GOT3 (cell line): ENCODE measurements at places on chromosomes 7 and 10.

GRCh38 chr7:135480966-135481597 is 28.8 kb downstream of the CNOT4 start:
- DNase-seq = no peak

DNA sequence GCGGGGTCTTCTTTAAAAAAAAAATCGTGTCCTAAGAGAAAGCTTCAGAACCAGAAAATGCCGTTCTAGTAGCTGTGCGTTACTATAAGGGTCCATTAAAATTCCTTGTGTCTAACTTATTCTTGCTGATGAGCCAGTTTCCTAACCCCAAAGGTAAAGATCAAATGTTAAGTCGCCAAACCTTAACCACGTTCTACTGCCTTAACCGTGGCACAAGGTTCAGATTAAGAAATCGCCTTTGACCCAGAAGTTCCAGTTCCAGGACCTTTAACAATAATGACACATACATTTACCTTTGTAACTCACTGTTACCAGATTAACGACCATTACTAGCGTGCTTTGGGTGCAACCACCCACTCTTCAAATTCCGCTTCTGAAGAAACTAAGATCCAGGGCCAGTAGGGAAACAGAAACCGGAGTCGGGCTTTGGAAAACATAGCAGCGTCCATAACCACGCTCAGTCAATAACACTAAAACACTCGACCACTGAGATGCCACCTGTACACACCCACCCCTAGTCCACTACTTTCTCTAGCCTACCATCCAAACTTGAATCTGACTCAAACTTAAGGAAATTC is 620 bp downstream of the BET1 start:
- no peak for DNase-seq

- DNase-seq = no peak
Observed at GRCh38 chr10:129531969-129532660, 65.1 kb downstream of the MGMT start.

DNA sequence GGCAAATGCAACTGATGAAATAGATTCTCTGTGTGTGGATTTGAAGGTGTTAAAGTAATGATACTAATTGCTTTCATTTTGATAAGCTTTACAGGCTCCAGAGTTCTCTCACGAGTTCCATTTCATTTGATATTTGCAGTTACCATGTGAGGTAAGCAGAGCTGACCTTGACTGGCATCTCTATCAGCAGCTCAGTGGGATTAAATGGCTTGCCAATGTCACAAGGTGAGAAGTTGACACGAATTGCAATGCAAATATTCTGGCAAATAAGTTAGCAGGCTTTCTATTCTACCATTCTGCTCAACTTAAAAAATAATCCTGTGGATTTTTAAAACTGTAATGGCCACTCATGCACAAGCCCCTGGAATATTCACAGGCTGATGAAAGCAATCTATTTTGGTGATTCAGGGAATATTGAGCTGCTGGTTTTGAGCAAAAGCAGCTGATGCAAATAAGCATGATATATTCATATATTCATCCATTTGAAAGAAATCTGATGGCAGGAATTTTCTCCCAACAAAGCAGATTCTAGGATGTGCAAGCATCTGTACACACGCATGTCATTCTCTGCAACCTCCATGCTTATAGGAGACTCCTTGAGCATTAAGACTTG is 64.5 kb upstream of the ANKRD1 start:
- no peak for DNase-seq

GRCh38 chr7:18189500-18190126 is 162.0 kb upstream of the PRPS1L1 start:
- DNase-seq = no peak
